Lower lobe of right lung (tissue), 2 donors: ENCODE measurements at places on chromosomes 11 and 22. TPM values are rescaled to one million over a fixed set of nuclear protein-coding genes. Genes with fewer than 3 reads are reported as not detected.

DNA sequence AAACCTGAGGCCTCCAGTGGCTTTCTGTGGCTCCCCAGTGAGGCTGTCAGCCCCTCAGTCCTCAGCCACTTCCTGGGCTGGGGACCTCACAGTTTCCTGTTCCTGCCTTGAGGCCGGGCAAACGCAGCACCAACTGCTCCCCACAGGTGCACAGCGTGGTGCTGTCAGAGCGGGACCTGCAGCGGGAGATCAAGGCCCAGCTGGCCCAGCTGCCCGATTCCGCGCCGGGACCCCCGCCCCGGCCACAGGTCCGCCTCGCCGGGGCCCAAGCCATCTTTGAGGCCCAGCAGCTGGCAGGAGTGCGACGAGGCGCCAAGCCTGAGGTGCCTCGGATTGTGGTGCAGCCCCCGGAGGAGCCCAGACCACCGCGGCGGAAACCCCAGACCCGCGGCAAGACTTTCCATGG is 5.4 kb downstream of the TBC1D10C start:
- DNase-seq, result no peak

- no peak for DNase-seq
These were observed 4.6 kb downstream of the MYH9 start for GRCh38 chr22:36383110-36383581.

GRCh38 chr22:16915701-16916100 is 90.5 kb upstream of the XKR3 start:
- DNase-seq, result no peak

DNA sequence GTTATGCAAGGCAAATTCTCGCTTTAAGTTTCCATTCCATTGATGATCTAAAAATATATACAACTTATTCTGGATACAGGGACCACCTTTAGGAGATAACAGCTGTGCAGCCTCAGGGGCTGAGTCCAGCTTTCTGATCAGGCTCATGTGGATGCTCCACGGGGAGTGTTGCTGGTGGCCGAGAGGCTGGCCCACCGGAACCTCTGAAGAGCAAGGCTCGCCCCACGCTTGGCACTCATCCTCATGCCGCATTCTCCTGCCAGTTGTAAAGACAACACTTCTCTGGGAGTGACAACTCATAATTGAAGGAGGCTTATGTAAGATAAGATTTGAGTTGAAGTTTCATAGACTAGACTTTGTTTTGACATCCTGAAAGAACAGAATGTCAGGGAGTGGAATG is 123.5 kb downstream of the MPPED1 start:
- no peak for DNase-seq

TSSK2 gene
- not detected for total RNA-seq

DNA sequence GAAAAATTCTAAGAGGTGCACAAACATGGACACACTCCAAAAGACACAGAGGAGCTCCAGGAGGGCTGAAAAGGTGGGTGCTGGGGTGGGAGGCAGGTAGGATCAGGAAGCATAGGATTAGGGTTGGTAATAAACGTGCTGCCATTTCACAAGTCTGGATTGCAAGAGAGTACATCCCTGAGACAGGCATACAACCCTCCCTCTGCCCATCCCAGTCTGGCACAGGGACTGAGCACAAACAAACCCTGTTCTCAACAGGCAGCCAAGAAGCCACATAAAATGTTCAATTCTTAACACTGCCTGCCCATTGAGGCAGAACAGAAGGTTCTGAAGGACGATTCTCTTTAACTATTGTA is 18.5 kb downstream of the SLC35F2 start:
- no peak for DNase-seq

DNA sequence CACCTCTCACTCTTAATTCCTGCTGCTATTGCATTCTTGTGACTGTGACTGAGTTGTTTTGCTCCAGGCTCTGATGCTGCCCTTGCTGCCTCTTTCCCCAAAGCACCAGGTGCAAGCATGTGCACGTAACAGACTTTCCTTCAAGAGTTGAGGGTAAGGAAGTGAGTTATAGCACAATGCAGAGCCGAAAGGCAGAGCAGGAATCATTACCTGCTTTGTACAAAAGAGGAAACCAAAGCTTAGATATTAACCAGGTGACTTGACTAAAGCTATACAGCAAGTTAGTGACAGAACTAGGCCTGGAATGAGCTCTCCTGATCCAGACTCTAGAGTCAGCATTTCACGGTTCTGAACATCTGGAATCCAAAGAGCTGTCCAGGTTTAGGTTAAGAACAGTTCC is 33.6 kb downstream of the NEU3 start:
- no peak for DNase-seq

CARD18 gene
- total RNA-seq, result not detected

DNA sequence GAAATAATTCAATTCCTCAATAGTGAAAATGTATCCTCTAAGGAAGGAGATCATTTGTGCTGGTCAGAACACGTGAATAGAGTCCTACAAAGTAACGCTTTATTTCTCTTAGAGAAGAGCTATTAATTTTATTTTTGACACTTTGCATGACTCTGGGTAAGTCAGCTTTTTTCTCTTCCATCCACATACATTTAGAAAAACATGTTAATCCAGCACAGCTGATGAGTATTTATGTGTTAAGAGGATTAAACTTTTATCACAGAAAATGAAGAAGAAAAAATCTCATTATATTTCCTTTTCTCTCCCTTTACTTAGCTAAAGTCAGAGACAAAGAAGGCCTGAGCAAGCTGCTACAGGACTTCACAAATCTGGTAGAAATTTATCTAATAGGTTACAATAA is 649.5 kb upstream of the CCDC179 start:
- DNase-seq, result no peak

GRCh38 chr11:57761301-57762234 is at the start of gene CTNND1:
TSS of gene CTNND1 (plus strand) at chr11:57761802. CDS start at chr11:57791479, 29,677 bp downstream.
- DNase-seq, result peak; percentile 83
